ENCODE measurements at places on chromosomes 1 and 21.

GRCh38 chr1:160251687-160252526 lies 10.4 kb downstream of the DCAF8 start:
- DNase-seq: peak; percentile 35

GRCh38 chr1:208167261-208167869 lies 76.8 kb downstream of the PLXNA2 start:
- DNase-seq: peak; percentile 42

GRCh38 chr1:6349254-6349943 lies 44.2 kb downstream of the ACOT7 start:
- DNase-seq: no peak

DNA sequence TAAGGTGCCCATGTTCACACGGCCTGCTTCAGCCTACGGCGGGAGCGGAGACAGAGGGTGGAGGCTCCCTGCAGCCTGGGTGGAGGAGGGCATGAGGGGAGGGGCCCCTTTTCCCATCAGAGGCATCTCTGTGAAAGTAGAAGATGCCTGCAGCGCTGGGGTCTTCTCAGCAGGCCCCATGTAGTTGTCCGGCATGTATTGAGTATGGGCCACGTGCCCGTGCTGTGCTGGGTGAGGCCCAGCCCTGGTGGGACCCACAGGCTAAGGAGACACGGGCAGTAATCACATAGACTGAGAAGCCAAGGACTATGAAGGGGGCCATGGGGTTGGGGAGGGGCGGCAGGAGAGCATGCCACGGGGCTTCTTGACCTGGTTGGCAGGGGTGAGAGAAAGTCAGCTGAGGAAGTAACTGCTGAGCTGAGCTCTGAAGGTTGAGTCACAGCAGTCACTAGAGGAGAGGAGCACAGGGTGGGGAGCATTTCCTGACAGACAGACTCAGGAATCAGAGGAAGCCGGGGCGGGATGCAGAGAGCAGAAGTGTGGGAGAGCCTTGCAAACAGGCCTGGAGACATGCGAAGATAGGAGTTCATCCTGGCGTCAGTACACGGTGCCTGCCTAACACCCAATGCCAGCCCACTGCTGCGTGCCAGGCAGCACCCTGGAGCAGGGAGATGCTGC lies 21.6 kb downstream of the PSEN2 start:
- DNase-seq: no peak

DNA sequence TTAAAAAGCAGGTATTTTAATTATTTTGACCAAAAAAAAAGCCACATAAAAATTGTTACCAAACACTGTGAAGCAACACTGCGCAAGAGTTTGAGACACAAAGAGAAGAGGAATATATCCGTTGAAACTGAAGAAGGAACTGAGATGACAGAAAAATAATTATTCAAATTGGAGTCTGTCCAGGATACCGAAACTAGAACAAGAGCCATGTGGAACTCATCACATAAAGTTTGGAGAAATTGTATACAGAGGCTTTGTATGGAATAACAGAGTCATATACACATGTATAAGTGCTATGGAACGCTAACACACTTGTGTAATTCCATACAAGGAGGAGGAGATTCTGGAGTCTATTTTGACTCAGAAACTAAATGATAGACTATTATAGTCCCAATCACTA lies 675.1 kb upstream of the ADGRL2 start:
- no peak for DNase-seq

DNA sequence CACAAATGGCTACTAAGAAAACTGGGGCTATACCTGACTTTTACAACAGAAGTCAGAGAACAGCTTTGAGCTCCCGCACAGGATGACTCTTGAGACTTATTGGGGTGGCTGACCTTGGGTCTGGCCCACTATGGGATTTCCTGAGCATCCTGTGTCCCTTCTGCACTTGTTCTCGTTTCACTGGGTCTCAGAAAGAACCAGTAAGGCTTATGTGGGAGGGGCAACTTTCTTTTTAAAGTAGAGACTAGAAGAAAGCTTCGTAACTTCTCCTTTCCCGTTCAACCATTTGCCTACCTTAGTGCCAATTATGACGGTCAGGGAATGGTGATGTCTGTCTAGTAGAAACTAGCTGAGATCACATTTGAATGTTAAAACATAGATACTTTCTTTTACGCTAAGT lies 59.5 kb upstream of the C1orf105 start:
- no peak for DNase-seq
